ENCODE measurements at places on chromosomes 1 and 21.

GRCh38 chr1:150554086-150554452, 4.9 kb downstream of the ADAMTSL4 start:
- DNase-seq: no peak

GRCh38 chr1:25502957-25503356, 40.4 kb upstream of the LDLRAP1 start:
- DNase-seq: no peak

DNA sequence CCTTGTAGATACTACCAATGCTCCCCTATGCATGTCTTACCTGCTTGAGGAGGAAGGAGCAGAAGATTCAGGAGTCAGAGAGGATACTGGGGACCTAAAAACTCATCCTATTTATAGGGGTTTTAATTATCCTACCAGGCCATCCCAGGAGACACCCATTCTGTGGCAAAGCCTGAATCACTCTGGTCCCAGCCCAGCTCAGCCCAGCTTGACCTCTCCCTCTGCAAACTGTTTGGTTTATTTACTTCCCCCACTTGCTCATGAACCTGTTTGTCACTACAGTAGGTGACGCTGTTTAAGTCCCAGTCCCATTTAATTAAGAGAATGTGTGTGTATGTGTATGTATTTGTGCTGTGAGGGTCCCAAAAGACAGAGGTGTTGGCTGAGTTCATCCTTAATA, at the start of gene RPTN:
Gene RPTN (minus strand): TSS at position 85 of the 400 bp plus-strand sequence. CDS start 1,339 bp downstream, outside the sequence.
- no peak for DNase-seq

GRCh38 chr1:53717025-53717804, 21.7 kb downstream of the GLIS1 start:
- DNase-seq: no peak

All from activated naive CD8-positive, alpha-beta T cell treated with anti-CD3 and anti-CD28 coated beads, Interleukin-2, amount 50 U/mL, for 16 hours (primary cell).